PC-9 (cell line): ENCODE measurements at places on chromosomes 2 and 18. TPM values are rescaled to one million over a fixed set of nuclear protein-coding genes. Genes with fewer than 3 reads are reported as not detected.

Gene LYPD1
- total RNA-seq, result 5.1 and 10.3 TPM in 2 replicates

GRCh38 chr2:134352844-134353243 is 99.0 kb downstream of the MGAT5 start:
- DNase-seq, result no peak

- no peak for DNase-seq
Measured at GRCh38 chr2:9097239-9097638, 93.8 kb upstream of the MBOAT2 start.

Gene ASPRV1
- 0.30 and 0.48 TPM in 2 replicates for total RNA-seq

Gene CLEC4F
- not detected in 2 replicates for total RNA-seq
